Activated CD8-positive, alpha-beta memory T cell treated with anti-CD3 and anti-CD28 coated beads, Interleukin-2, amount 10 ng/mL, durations not matched to agents 7 days and 5 days (primary cell): ENCODE measurements at places on chromosomes 11 and 22. TPM values are rescaled to one million over a fixed set of nuclear protein-coding genes. Genes with fewer than 3 reads are reported as not detected.

DNA sequence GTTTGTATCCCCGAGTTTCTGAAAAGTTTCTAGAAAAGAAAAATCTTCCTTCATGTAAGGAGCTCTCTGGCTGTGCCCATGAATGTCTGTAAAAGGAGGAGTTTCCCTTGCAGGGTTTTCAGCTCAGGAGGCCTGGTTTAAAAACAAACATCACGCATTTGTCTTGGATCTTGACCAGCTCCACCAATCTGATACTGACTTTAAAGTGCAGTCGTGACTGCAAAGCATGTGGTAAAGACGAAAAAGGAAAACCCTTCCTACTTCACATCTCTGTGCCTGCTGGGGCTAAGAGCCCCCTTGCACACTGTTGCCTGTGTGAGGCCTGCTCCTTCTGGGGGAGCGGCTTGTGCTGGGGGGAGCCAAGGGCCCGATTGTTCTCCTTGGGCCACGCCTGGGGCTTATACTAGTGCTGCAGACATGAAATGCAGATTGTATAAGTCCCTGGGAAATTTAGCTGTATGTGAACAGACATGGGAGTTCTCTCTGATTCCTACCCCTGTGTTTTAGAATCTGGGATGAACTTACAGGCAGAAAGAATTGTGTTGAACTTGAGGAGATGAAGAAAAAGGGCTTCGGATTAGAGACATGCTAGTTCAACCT lies 62.1 kb downstream of the ADAMTS15 start:
- DNase-seq = peak; percentile 16
- H3K27me3 ChIP-seq = no peaks in the 10 kb centered on the region
- no peaks in the 10 kb centered on the region for H3K4me1 ChIP-seq
- no peaks in the 10 kb centered on the region for H3K36me3 ChIP-seq
- H3K4me3 ChIP-seq = no peak overlapping the region

DNA sequence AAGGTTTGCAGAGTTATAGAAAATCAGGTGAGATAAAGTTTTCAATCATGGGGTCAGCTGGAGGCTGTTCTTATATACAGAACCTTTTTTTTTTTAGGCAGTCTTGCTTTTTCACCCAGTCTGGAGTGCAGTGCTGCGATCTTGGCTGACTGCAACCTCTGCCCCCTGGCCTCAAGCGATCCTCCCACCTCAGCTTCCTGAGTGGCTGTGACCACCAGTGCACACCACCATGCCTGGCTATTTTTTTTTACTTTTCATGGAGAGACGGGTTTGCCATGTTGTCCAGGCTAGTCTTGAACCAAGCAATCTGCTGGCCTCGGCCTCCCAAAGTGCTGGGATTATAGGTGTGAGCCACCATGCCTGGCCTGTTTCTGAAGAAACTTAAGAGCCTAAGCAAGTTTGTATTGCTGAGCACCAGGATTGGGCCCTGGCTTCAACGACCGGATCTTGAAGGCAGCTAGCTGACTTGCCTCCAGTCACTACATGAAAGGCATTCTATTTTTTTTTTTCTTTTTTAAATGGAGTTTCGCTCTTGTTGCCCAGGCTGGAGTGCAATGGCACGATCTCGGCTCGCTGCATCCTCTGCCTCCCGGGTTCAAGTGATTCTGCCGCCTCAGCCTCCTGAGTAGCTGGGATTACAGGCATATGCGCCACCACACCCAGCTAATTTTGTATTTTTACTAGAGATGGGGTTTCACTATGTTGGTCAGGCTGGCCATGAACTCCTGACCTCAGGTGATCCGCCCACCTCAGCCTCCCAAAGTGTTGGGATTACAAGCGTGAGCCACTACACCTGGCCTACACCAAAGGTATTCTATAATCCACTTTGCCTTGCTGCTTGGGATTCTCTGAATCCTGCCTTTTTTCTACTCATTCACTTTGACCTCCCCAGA lies 7.6 kb downstream of the XBP1 start:
- no peak for DNase-seq
- peak overlapping the region; percentile 10 for H3K4me3 ChIP-seq
- H3K27me3 ChIP-seq = no peaks in the 10 kb centered on the region
- peaks cover 64% of the 10 kb centered on the region for H3K4me1 ChIP-seq
- H3K27ac ChIP-seq = peak overlapping the region; percentile 81

- no peak overlapping the region for H3K27ac ChIP-seq
- H3K27me3 ChIP-seq = peaks cover 3% of the 10 kb centered on the region
- H3K4me1 ChIP-seq = no peaks in the 10 kb centered on the region
- no peak overlapping the region for H3K4me3 ChIP-seq
These were observed 43.7 kb upstream of the ARHGAP20 start for GRCh38 chr11:110755941-110756340.

DNA sequence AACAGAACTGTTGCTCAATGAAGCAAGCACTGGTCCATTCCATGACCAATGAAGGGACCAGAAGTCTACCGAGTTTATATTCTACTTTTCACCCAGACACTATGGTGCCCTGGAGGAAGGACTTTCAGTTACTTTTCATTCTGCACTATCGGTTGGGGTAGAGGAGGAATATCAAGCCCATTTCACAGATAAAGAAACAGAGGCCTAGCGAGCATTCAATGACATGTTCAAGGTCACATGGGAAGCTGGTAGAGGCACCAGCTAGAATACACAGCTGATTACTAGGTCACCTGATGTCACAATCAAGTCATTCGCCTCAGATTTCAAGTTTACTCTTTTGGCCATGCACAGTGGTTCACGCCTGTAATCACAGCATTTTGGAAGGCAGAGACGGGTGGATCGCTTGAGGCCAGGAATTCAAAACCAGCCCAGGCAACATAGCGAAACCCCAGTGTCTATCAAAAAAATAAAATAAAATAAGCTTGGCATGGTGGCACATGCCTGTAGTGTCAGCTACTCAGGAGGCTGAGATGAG lies 17.6 kb upstream of the PRG2 start:
- peak overlapping the region; percentile 47 for H3K27ac ChIP-seq
- H3K27me3 ChIP-seq = no peaks in the 10 kb centered on the region
- H3K4me1 ChIP-seq = peaks cover 48% of the 10 kb centered on the region

- DNase-seq = peak; percentile 66
- no peak overlapping the region for H3K4me3 ChIP-seq
- no peaks in the 10 kb centered on the region for H3K4me1 ChIP-seq
- H3K36me3 ChIP-seq = no peaks in the 10 kb centered on the region
These were observed 36.0 kb upstream of the CSNK1E start for GRCh38 chr22:38353142-38353629.

- H3K27me3 ChIP-seq = no peaks in the 10 kb centered on the region
- H3K4me1 ChIP-seq = no peaks in the 10 kb centered on the region
- H3K36me3 ChIP-seq = peaks cover 6% of the 10 kb centered on the region
These were observed 73.4 kb downstream of the ARHGEF12 start for GRCh38 chr11:120409655-120410054.

DNA sequence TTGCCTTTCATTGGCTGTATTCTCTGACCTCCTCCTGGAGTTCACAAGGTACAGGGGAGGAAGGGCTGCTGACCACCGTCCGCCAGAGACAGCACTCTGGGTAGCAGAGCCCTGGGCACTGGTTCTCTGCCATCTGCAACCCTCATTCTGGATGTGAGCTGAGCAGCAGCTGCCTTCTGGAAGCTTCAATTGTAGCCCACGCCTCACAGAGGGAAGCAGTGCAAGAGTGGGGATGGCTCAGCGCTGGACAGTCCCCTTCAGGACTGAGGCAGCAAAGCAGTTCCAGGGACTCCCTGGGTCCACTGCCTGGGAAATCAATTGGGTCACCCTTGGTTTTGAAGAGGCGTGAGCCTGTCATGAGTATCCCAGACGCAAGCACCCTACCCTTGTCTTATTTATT lies 346.2 kb downstream of the CADM1 start:
- no peak for DNase-seq
- H3K27me3 ChIP-seq = peaks cover 7% of the 10 kb centered on the region
- H3K4me3 ChIP-seq = no peak overlapping the region

- no peaks in the 10 kb centered on the region for H3K27me3 ChIP-seq
- DNase-seq = peak; percentile 76
- H3K4me3 ChIP-seq = peak overlapping the region; percentile 75
- no peaks in the 10 kb centered on the region for H3K36me3 ChIP-seq
- H3K4me1 ChIP-seq = peaks cover 18% of the 10 kb centered on the region
These were observed 17.9 kb upstream of the ADA2 start for GRCh38 chr22:17237038-17237668.

DNA sequence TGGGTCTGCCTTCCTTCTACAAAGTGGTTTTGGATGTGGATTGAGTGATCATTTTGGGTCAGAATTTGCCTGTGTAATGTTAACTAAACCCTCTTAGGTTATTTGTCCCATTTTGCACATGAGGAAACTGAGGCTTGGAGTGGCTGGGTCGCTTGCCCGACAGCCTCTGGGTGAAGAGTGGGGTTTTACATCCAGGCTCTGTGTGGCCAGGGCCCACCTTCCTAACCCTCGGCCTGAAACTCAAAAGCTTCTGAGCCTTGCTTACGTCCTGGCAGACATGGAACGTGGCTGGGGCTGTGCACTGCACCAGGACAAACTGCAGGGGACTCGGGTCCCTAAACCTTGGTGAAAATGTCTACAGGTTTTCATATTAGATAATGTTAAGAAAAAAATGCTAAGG lies 542.4 kb downstream of the TBC1D22A start:
- H3K36me3 ChIP-seq = no peaks in the 10 kb centered on the region
- DNase-seq = peak; percentile 4
- no peak overlapping the region for H3K27ac ChIP-seq
- no peaks in the 10 kb centered on the region for H3K4me1 ChIP-seq

- H3K4me3 ChIP-seq = no peak overlapping the region
- H3K27ac ChIP-seq = no peak overlapping the region
- DNase-seq = no peak
- H3K36me3 ChIP-seq = peaks cover 2% of the 10 kb centered on the region
These were observed 26.0 kb downstream of the MUC2 start for GRCh38 chr11:1100417-1101245.

- H3K4me3 ChIP-seq = no peak overlapping the region
- no peaks in the 10 kb centered on the region for H3K4me1 ChIP-seq
- H3K27me3 ChIP-seq = peaks cover 48% of the 10 kb centered on the region
- no peak overlapping the region for H3K27ac ChIP-seq
- no peaks in the 10 kb centered on the region for H3K36me3 ChIP-seq
These were observed 17.4 kb downstream of the DRD2 start for GRCh38 chr11:113457784-113458183.

DNA sequence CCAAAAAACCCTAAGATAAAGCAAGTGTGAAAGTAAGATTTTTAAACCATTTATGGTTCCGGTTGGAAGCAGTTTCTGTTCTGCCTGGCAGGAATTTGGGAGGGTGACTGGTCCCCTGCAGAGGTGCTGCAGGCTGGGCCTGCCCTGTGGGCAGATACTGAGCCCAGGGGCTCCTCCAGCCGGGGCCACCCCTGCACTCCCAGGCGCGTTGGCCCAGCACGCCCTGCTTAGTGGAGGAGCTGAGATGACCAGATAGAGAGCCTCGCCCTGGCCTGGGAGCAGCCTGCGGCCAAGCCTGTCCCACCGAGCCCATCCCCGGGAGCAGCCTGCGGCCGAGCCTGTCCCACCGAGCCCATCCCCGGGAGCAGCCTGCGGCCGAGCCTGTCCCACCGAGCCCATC lies 8.0 kb downstream of the PHLDA2 start:
- no peak overlapping the region for H3K4me3 ChIP-seq
- DNase-seq = no peak

DNA sequence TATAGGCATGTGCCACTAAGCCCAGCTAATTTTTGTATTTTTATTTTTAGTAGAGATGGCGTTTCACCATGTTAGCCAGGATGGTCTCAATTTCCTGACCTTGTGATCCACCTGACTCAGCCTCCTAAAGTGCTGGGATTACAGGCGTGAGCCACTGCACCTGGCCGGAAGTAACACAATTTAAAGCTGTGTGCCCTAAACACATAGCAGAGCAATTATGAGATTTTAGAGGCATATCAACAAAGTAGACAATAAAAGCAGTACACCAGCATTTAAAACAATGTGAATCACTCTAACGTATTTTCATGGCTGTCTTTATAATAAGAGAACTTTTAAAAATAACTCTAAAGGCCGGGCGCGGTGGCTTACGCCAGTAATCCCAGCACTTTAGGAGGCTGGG lies 42.4 kb downstream of the PRR14L start:
- H3K27ac ChIP-seq = no peak overlapping the region
- peaks cover 34% of the 10 kb centered on the region for H3K36me3 ChIP-seq
- peaks cover 1% of the 10 kb centered on the region for H3K4me1 ChIP-seq
- no peaks in the 10 kb centered on the region for H3K27me3 ChIP-seq

GRCh38 chr11:48049036-48049435 lies 68.7 kb downstream of the PTPRJ start:
- peaks cover 72% of the 10 kb centered on the region for H3K4me1 ChIP-seq
- no peaks in the 10 kb centered on the region for H3K27me3 ChIP-seq
- no peak overlapping the region for H3K4me3 ChIP-seq

DNA sequence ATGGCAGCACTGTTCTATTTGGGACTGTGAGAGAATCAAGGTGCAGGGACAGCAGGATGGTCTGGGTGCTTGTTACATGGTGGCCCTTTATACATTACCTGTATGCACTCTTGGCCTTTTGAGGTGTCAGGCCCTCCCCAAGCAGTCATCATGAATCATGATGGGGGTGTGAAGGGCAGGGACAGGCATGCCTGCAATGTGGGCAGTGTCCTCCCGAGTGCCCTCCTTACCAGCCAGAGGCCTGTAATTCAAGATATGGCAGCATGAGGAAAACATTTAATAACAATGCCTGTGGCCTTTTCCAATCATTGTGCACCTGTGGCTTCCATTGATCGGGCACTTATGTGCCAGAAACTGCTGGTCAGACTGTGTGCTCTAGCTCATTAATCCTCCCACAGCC lies 25.5 kb upstream of the CYP2D6 start:
- no peak overlapping the region for H3K27ac ChIP-seq
- peaks cover 8% of the 10 kb centered on the region for H3K36me3 ChIP-seq
- no peaks in the 10 kb centered on the region for H3K4me1 ChIP-seq
- no peaks in the 10 kb centered on the region for H3K27me3 ChIP-seq

- peaks cover 3% of the 10 kb centered on the region for H3K36me3 ChIP-seq
- no peak overlapping the region for H3K27ac ChIP-seq
- DNase-seq = peak; percentile 62
- peaks cover 15% of the 10 kb centered on the region for H3K4me1 ChIP-seq
- H3K4me3 ChIP-seq = no peak overlapping the region
These were observed 25.8 kb upstream of the TREH start for GRCh38 chr11:118705111-118705741.

Gene GSTT2B
- not detected for total RNA-seq

Gene YPEL4
- total RNA-seq = 0.42 TPM

Gene B3GAT1
- 0.61 TPM for total RNA-seq

Gene RIMBP3C
- total RNA-seq = 0.14 TPM

Gene PLAAT5
- 0.26 TPM for total RNA-seq

Gene RFPL2
- total RNA-seq = 0.41 TPM

Gene ALDH3B2
- not detected for total RNA-seq

Gene RAG2
- total RNA-seq = not detected

Gene INS
- total RNA-seq = not detected

Gene MRGPRX4
- not detected for total RNA-seq

Gene TSPAN32
- 20.5 TPM for total RNA-seq

Gene PLAAT4
- total RNA-seq = 85.3 TPM

Gene TRIM3
- 5.1 TPM for total RNA-seq

Gene MN1
- 0.14 TPM for total RNA-seq

Gene SYT7
- total RNA-seq = not detected

Gene OSM
- total RNA-seq = 122 TPM

Gene C11orf16
- total RNA-seq = not detected

Gene EFCAB6
- total RNA-seq = 0.32 TPM

Gene BATF2
- 0.67 TPM for total RNA-seq

Gene UPK3A
- total RNA-seq = not detected
